Bladder microvascular endothelial cell (primary cell): ENCODE measurements at places on chromosomes 2 and 18. TPM values are rescaled to one million over a fixed set of nuclear protein-coding genes. Genes with fewer than 3 reads are reported as not detected.

SERPINB4 gene
- total RNA-seq: 0.65 TPM in 1 of 2 replicates, not detected in the other

SCN3A gene
- total RNA-seq: 0.32 and 10.2 TPM in 2 replicates

ZSWIM2 gene
- total RNA-seq: 0.13 TPM in 1 of 2 replicates, not detected in the other

BOLL gene
- not detected in 2 replicates for total RNA-seq

COBLL1 gene
- 3.6 and 7.9 TPM in 2 replicates for total RNA-seq

ZNF516 gene
- 6.3 and 12.0 TPM in 2 replicates for total RNA-seq

SP9 gene
- total RNA-seq: not detected in 2 replicates

TEX51 gene
- not detected in 2 replicates for total RNA-seq

FMNL2 gene
- 18.6 and 57.6 TPM in 2 replicates for total RNA-seq

RFX8 gene
- total RNA-seq: 0.49 and 0.50 TPM in 2 replicates

HOXD9 gene
- 6.8 and 10.7 TPM in 2 replicates for total RNA-seq

DYNAP gene
- not detected in 2 replicates for total RNA-seq

PJVK gene
- 0.32 and 1.3 TPM in 2 replicates for total RNA-seq

FARSB gene
- total RNA-seq: 5.7 and 9.9 TPM in 2 replicates

CCDC93 gene
- 16.8 and 37.9 TPM in 2 replicates for total RNA-seq

REEP1 gene
- total RNA-seq: 0.16 and 6.8 TPM in 2 replicates

OLA1 gene
- total RNA-seq: 72.4 and 103 TPM in 2 replicates

GALNT5 gene
- total RNA-seq: under 0.01 and 0.06 TPM in 2 replicates

LOXHD1 gene
- total RNA-seq: 0.06 and 0.16 TPM in 2 replicates

HOXD12 gene
- total RNA-seq: not detected in 2 replicates

ERICH2 gene
- not detected in 2 replicates for total RNA-seq

ACTG2 gene
- 0.81 TPM in 1 of 2 replicates, not detected in the other for total RNA-seq

ANKRD30B gene
- not detected in 2 replicates for total RNA-seq

RIF1 gene
- total RNA-seq: 18.9 and 44.9 TPM in 2 replicates

PCARE gene
- total RNA-seq: not detected in 2 replicates

SP140 gene
- under 0.01 TPM in 1 of 2 replicates, not detected in the other for total RNA-seq

KCNJ13 gene
- total RNA-seq: not detected in 2 replicates

SLC5A7 gene
- not detected in 2 replicates for total RNA-seq

HMSD gene
- not detected in 2 replicates for total RNA-seq

GPR17 gene
- total RNA-seq: not detected in 2 replicates

PIAS2 gene
- total RNA-seq: 8.9 and 20.8 TPM in 2 replicates

XIRP2 gene
- total RNA-seq: 0.06 and 0.16 TPM in 2 replicates
